ENCODE measurements at places on chromosomes 5 and 9. TPM values are rescaled to one million over a fixed set of nuclear protein-coding genes. Genes with fewer than 3 reads are reported as not detected.
A peak's percentile ranks its signal among the peaks of the same experiment; 100 is the strongest.

DNA sequence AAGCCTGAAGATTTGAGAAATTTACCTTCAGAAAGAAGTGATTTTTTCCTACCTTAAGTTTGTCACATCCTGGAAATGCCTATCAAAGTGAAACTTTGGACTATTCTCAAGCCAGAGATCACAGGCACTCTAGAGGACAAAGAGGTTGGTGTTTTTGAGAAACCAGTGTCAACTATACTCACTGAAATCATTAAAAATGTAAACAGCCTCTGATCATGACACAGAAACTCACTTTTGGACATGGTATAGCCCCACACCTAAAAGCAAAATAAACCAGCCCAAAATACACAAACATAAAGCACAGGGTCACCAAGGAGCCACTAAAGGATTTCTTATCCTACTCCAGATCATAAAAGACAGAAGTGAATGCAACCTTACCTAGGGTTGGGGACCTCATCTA is 65.7 kb upstream of the ICE1 start:
- DNase-seq: no peak

GRCh38 chr5:128669803-128670202 is 131.8 kb upstream of the FBN2 start:
- no peak for DNase-seq

GRCh38 chr5:81045389-81045807 is 85.2 kb downstream of the RASGRF2 start:
- DNase-seq: no peak

GRCh38 chr5:39249564-39250274 is 30.4 kb upstream of the FYB1 start:
- DNase-seq: no peak

GRCh38 chr5:150780816-150781221 is 2.3 kb downstream of the SMIM3 start:
- DNase-seq: no peak

GRCh38 chr9:77015327-77016048 is 4.0 kb upstream of the FOXB2 start:
- no peak for DNase-seq

DNA sequence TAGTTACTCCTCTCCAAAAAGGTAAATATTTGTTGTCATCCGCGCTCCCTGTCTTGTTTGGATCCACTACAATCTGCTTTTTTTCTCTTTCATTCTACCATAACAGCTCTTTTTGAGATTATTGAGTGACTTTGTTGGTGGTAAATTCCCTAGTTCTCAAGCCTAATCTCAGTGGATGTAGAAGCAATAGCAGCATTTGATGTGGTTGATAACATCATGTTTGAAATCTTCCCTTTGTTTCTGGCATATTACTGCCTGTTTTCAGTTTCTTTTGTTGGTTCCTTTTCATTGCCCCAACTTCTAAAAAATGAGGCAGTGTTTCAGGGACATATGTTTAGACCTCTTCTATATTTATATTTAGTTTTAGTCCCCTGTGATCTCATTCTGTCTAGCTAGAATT is 8.9 kb downstream of the CDC42SE2 start:
- peak; percentile 71 for DNase-seq

GRCh38 chr9:85339338-85339737 is 402.4 kb downstream of the AGTPBP1 start:
- no peak for DNase-seq

- no peak for DNase-seq
These were observed 33.6 kb upstream of the NSMF start for GRCh38 chr9:137492464-137493363.

DNA sequence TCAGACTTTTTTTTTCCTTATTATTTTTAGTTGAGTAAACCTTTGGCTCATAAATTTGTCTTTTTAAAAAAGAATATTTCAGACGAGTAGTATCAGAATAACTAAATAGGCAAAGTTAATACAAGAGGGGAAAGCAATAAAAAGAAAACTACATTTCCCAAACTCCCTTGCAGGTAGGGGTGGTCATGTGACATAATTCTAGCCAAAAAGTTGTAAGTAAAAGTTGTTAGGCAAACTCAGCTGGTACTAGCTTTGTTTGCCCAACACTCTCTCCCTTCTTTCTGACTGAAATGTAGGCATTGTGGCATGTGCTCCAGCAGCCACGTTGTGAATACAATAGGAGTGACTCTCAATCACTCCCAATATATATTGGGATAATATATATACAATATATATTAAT is 20.9 kb downstream of the GIN1 start:
- DNase-seq: no peak

DNA sequence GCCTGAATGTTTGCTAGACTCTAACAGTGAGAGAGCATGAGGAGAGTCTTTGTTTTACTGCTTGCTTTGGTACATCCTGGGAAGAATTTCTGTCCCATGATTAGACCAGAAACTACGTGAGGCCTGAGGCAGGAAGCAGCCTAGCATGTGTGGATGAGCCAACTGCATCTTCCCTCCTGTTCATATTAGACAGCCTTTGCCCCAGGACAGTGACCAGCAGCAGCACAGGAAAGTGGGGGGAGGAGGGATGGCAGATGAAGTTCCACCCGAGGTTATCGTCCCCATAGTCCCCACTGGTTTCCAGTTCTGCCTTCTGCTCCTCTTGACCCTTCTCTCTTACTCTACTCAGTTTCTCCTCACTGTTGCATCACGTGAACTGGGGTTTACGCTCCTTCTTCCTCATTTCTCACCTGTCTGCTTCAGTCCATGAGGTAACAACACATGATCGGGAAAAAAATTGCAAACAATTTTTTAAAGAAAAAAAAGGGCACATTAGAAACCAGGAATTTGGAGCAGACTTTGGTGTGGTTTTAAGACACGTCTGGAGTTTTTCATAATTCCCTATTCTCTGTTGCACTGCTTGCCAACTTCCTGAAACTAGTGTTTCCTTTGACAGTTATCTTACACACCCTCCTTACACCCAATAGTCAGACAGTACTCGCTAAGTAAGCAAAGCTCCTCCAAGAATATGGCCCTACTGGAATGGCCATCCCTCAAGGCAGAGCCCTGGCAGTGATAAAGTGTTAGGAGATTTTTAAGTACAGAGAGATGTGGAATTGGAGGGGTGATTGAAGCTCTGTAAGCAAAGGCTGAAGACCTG is 84.1 kb downstream of the SNX18 start:
- DNase-seq: no peak

DNA sequence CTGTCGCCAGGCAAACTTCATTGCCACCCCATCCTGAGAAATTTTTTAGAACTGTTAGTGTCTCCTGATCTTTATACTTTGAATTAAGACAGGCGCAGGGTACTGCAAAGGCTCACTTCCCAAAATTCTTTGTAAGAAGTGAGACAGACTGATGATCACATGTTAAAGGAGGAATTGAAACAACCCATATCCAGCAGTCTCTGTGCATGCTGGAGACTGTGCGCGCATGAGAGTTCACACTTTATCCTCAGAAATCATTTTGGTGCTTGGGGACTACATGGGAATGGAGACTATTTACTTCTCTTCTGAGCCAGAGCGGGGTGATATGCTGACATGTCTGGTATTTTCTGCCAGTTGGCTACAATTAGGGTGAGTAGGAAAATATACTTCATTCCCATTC is 91.2 kb downstream of the ZNF474 start:
- DNase-seq: no peak

DNA sequence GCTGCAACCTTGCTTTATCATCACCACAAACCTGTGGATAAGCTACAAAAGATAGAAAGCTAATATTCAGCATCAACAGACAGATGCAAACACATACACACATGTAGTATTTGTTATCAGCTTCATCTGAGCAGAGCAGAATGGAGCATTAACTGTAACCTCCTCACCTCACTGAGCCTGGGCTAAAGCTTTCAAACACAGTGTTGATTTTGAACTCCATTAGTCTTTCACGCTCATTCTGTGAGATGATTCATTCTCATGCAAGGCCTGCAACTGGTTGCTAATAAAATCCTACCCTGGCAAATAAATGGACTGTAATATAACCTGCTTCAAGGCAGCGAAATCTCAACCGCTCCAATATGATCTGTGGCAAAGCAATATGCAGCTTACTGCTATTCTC is 1360.6 kb upstream of the ACO1 start:
- no peak for DNase-seq

- DNase-seq: no peak
These were observed 11.6 kb downstream of the ANKH start for GRCh38 chr5:14859980-14860379.

GRCh38 chr9:91882627-91883026 is 67.4 kb downstream of the ROR2 start:
- DNase-seq: no peak

- DNase-seq: no peak
These were observed 196.2 kb downstream of the DEPDC1B start for GRCh38 chr5:60503771-60504170.

DNA sequence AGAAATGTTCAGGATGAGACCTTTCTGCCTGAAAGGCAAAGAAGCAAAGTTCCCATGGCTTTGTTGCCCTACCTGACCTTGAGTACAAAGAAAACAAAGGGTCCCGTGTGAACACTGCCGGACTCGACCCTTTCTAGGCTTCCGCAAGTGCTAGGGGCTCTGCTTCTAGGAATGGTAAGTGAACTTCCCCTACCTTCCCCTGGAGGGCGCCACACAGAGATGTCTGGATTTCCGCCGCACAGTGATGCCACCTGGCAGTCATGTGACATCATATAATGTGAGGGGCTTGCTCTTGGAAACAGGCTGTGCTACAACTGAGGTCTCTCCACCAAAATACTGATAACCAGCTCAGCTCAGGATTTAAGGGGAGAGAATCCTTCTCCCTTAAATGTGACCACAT is 56.6 kb downstream of the HSD17B3 start:
- no peak for DNase-seq

- no peak for DNase-seq
These were observed 1.0 kb downstream of the GLDC start for GRCh38 chr9:6644346-6645104.

DNA sequence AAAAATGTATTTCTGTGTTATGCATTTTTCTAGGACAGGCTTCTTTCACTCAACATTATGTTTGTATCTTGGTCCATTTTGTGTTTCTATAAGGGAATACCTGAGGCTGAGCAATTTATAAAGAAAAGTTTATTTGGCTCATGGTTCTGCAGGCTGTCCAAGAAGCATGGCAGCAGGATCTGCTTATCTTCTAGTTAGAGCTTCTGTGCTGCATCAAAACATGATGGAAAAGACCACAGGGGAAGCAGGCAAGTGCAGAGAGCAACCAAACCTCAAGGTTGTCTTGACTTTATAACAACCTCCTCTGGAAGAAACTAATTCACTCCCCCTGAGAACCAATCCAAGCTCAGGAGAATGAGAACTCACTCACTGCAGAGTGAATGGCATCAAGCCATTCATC is 1601.0 kb upstream of the NUDT12 start:
- DNase-seq: no peak

- no peak for DNase-seq
These were observed 22.2 kb downstream of the TTLL11 start for GRCh38 chr9:122070728-122071515.

GRCh38 chr9:112711050-112711689 is 6.7 kb downstream of the INIP start:
- DNase-seq: no peak

GRCh38 chr5:122755783-122756182 is 19.1 kb upstream of the SNX2 start:
- no peak for DNase-seq

- no peak for DNase-seq
These were observed 229.3 kb downstream of the GOLPH3 start for GRCh38 chr5:31944684-31945445.

DNA sequence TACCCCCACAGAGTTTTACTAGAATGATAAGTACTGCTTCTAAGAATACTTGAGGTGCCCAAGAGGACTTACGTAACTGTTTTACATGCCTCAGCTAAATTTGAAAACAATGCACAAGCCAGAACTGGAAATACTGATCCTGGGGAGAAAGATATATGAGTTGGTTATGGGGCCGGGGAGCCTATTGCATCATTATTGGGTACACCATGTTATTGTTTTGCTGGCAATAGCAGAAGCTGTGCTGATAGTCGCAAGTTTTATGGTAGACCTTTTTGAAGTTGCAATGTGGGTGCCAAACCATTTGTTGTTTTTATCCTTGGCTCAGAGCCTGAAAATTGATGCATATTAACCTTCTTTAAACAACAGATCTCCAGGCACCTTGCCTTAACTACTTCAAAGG is 108.4 kb upstream of the DHFR start:
- no peak for DNase-seq

GRCh38 chr5:39759701-39760100 is 334.9 kb upstream of the DAB2 start:
- no peak for DNase-seq

DNA sequence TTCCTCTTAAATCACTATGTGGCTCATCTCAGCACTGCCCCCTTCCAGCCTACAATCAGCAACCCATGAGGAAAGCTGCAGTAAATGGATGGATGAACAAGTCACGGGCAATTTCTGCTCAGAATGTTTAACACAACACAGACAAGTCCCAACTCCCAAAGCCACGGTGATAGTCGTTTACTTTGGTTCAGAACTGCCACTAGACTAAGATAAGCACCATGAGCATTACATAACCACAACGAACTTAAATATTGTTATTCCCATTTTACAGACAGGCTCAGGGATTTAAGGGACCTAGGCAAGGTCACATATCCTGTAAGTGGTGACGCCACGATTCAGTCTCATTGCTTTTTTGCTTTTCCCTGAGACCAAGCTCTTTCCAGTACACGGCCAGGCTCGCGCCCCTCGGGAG is 2.0 kb upstream of the SMIM27 start:
- DNase-seq: no peak

- no peak for DNase-seq
These were observed 891.3 kb downstream of the TLE1 start for GRCh38 chr9:80797831-80798688.

DNA sequence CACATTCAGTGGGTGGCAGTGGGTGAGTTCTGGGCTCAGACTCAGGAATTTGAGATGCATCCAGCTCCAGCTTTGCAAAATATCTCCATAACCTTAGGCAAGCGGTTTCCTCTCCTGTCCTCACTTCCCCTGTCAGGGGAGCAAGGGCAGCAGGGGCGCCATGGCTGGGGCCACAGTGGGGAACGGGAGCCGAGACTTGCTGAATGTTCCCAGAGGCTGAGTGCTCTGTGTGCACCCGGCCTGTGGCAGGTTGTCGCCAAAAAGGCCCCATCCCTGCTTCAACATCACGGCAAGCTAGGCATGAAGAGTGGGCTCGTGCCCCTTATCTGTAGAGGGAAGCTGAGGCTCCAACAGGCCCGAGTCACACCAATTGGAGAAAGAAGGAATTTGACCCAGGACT is 268.8 kb downstream of the NSG2 start:
- DNase-seq: no peak

- no peak for DNase-seq
These were observed 101.1 kb upstream of the ZNF366 start for GRCh38 chr5:72608297-72608696.

The PCDHA10 gene
- under 0.01 TPM for total RNA-seq

The ADGRV1 gene
- total RNA-seq: 2.2 TPM

The PCDH12 gene
- 3.4 TPM for total RNA-seq

The TMEM174 gene
- not detected for total RNA-seq

The ADAMTS12 gene
- total RNA-seq: 1.6 TPM

The SCGB3A2 gene
- total RNA-seq: 0.71 TPM

The IPPK gene
- 5.7 TPM for total RNA-seq

The CNTLN gene
- total RNA-seq: 6.4 TPM

The TSC1 gene
- 15.1 TPM for total RNA-seq

The CYLC2 gene
- total RNA-seq: not detected

The ZNF300 gene
- total RNA-seq: 7.7 TPM
